ENCODE measurements at places on chromosomes 1 and 21.

DNA sequence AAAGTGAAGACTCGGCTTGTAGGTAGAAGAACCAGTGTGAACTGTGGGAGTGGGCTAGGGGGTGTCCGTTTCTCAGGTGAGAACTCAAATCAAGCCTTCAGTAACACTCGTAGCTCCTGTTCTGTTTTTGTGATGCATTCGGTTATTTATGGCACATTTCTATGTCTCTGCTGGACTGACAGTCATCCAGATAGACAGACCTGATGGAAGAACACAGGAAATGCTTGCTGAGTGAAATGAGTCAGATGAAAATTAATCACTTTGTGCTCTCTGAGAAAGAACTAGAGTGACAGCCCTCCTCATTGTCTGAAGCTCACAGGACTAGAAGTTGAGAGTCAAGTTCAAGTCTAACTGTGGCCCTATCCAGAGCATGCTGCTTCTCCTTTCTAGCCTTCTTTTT, 360.1 kb upstream of the PLXNA2 start:
- no peak for DNase-seq

DNA sequence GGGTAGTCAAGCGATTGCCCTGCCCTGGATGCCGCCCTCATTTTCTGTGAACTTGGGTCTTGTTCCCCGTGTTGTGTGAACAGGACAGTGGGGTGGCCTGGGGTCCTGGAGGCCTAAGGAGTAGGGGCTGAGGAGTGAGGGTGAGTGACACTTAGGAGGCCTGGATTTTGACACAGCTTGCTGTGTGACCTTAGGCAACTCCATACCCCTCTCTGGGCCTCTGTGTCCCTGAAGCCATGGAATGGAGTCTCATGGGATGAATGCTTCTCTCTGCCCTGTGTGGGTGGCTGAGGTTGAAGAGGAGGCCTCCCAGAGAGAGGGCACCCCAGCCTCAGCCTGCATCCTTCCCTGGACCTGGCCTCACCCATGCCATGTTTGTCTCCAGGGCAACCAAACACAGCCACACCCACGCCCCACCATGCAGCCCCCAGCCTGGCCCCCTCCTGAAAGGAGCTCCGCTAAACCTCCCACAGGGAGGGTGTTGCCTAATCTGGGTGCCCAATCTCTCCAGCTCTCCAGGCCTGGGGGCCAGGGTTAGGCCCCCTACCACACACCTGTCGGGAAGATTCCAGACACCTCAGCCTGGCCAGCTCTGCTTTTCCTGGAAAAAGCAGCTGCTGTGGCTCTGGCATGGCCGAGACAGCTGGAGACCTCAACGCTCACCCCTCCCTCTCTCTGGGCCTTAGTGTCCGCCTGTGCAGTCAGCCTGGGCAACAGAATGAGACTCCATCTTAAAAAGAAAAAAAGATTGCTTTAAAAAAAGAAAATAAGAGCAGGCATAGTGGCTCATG, 9.9 kb downstream of the MYOM3 start:
- no peak for DNase-seq

DNA sequence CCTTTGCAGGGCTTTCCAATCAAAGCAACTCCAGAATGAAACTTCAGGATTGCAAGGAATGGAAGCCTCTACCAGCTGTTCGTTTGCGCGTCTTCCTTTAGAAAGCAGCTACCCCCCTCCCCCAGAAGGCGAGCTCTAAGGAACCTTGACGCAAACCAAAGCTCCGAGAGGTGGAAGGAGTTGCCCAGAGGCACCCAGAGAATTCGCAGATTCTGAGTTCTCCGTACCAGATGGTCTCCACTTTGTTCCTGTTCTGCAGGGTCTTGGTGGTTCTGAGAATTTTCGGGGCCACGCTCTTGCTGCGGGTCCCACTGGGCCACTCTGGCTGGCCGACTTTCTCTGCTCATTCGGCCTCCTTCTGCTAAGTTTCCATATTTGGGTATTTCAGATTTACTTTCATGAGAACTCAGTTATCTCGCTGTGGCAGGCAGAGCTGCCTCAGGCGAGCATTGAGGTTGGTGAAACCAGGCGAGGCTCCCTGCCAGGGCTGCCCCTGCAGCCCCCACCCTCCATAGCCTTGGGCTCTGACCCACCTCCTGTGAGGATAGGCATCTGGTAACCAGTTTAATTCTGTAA, 801 bp downstream of the TRAF5 start:
- DNase-seq: no peak

GRCh38 chr1:118151312-118151937, 33.6 kb downstream of the SPAG17 start:
- DNase-seq: no peak

DNA sequence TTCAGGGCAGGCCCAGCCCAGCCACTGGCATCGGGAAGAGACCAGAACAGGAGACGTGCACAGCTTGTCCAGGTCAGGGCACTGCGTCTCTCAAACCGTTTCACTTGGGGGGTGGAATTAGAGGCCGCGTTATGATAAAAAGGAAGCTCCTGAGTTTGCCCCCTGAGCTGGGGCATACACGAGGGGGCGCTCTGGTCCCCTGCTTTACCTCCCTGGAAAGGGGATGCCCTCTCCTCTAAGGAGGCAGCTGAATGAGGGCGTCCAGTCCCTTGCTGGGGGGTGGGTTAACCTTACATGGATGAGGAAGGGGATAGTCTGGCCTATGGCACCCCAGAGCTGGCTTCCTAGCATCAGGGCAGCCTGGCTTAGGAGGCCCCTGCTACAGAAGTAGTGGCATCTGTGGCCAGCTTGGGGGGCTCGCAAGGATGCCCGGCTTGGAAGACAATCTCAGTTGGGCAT, 2.3 kb downstream of the MYOG start:
- DNase-seq: no peak

GRCh38 chr1:207840380-207840779, 70.5 kb downstream of the CD34 start:
- DNase-seq: no peak

DNA sequence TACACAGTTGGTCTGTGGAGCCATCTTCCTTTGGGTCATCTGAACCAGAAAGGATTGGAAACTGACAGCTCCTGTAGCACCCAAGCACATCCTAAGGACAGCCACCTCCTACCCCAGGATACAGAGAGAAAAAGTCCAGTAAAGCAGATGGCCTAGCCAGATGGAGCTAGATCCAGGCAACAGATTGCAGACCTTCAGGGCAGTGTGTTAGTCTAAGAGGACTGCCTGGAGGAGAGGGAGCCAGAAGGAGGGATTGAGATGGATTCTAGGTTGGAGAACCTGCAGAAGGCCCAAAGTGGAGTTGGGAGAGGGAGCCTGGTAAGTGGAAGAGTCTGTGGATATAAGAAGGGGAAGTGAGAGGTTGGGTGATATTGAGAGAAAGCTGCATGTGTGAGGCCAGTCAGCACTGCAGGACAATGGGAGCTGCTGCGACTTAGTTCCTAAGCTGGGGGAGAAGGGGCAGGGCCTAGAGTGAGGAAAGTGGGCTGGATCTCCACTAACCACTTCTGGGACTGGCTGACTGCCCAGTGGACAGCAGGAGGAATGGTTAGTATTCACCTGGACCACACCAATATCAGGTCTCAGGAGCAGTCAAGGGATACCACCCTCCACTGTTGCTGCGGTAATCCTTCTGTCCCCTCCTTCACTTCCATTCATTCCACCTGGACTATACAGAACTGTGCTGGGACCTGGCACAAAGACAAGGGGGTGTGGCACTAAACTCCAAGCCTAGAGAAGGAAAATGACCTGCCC, 13.4 kb downstream of the BCAN start:
- no peak for DNase-seq

DNA sequence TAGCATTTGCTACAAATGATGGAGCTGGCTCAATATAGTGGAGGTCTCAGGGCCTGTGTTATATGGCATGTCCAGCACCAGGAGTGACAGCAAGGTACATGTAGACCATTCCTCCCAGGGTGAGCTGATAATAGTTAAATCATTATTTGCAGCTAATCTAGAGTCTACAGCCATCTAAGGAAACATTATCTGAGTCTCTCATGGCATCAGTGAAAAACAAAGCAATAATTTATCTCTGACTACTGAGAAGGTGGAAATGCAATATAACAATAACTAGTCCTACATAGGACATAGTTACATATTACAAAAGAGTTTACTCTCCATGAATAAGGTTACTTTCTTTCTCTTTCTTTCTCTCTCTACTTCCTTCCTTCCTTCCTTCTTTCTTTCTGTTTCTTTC, 143.4 kb upstream of the KCNK2 start:
- no peak for DNase-seq

DNA sequence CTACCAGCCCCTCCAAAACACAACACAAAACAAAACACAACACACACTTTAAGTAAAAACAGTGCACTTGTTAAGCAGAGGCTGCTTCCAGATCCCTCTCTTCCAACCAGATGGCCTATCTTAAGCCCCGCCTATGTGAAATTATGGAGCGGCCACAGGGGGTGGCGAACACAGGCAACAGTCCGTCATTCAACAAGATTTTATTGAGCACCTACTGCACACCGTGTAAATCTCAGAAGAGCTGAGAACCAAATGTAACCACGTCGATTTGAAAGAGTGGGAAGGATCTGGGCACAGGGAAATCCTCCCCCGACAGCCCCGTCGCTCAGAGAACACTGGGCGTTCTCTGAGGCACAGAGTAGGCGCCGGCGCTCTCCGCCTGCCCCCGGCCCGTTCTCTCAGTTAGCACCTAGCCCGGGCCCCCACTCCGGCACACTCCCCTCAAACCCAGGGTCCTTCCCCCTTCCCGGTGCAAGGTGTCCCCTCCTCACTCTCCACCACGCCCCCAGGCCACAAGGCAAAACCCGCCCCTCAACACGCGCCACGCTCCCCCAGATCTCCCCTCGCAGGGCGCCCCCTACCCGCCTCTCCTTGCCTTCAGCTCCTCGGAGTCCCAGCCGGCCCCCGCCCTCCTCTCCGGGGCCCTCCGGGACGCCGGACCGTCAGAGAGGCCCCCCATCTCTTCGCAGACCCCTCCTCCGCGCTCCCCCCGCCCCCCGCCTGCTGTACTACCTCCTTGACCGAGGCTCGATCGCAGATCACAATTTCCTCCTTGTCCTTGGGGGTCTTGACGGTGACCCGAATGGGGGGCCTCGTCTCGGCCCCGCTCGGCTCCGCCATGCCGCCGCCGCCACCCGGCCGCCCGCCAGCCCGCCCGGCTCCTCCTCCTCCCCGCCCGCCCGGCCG, 483 bp downstream of the UBQLN4 start:
- DNase-seq: peak; percentile 39

DNA sequence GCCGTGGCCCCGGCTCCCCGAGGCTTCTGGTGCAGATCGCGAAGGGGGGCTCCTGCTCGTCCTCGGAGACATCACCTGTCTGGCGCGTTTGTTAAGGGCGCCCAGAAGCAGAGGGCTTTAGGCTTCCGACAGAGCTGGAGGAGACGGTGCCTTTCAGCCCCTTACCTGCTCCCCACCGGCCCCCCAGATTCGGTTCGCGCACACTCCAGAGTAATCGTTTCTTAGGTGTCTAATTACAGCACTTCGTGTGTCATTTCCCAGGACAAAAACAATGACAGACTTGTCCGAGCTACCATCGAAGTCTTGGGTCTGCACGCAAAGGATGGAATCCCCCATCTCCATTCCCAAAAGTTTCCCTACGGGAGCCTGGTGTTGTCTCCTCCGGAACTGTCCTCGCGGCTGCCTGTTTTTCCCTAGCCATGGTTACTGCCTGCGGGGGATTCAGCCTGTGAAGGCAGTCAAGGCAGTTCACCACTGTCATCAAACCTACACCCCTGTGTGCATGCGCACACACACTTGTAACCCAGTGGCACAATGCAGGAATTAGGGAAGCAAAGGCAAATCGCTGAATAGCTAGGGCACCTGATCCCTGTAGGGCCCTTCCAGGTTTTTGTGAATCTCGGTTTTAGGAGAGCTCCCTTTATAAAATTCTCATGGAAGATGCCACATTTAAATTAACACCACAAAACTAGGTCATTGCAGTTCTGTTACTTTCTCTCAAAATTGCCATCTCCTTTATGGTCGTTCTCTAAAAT, 738 bp upstream of the CDC42BPA start:
- no peak for DNase-seq

GRCh38 chr1:17488995-17489767, 49.7 kb upstream of the RCC2 start:
- DNase-seq: no peak

- no peak for DNase-seq
Observed at GRCh38 chr1:233993651-233994050, 89.2 kb downstream of the SLC35F3 start.

GRCh38 chr1:227102056-227102455, 162.0 kb downstream of the COQ8A start:
- no peak for DNase-seq

GRCh38 chr1:119715542-119715941, 3.8 kb downstream of the PHGDH start:
- DNase-seq: no peak

DNA sequence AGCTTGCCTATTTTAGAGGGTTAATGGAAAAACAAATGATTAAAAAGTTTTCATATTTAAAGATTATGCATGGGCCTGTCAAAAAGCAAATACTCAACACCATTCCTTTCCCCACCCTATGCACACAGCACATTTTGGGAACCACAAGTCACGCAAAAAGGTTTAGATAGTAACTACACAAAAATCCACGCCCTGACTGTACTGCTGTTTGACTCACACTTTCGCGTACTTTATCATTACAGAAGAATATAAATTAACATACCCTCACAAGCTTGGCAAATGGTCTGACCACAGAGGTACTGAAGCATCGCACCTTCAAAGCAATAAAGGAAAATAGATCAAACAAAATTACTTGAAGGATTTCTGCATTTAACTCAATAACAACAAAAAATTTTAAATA, 1.4 kb downstream of the ATP5PO start:
- DNase-seq: no peak

DNA sequence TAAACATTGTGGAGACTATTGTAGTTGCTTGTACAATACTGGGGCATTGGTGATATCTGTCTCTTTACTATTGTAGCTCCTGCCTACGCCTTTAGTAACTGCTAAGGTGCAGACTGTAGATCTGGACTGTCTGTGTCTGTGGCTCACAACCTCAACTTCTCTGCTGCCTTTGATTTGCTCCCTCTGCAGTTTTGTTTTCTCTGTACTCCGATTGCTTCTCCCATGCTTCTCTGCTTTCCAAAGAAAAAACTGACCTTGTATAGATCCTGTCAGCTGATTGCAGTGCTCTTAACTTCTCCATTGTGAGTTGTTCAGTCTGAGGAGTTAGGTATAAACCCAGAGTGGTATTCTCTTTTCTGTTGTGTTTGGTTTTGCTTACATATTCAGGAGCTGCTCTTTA, 15.3 kb downstream of the MAGI3 start:
- no peak for DNase-seq

- DNase-seq: no peak
Observed at GRCh38 chr1:75970631-75971030, 38.4 kb upstream of the ASB17 start.

DNA sequence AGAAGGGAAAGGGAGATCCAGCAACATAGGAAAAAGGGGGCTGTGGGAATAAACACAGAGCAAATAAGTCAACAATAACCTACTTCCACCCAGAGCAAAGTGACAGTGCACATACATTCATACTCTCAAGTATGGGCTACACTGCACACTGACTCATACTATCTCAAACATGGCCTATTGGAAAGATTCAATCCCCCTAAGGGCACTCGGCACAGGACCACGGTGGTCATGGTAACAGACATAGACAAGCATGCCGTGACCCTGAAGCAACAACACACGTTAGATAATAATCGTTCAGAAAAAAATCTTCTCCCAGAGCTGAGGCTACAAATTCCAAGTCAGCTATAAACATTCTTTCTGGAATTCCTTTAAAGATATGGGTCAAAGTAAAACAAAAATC, 16.8 kb upstream of the JAK1 start:
- DNase-seq: no peak

GRCh38 chr1:242718967-242719366, 194.5 kb upstream of the PLD5 start:
- no peak for DNase-seq
